ENCODE measurements at places on chromosomes 4 and X.

- DNase-seq: no peak
Measured at GRCh38 chr4:78756137-78756536, 20.0 kb upstream of the BMP2K start.

- DNase-seq: no peak
Measured at GRCh38 chr4:182136201-182136600, 107.0 kb upstream of the TENM3 start.

DNA sequence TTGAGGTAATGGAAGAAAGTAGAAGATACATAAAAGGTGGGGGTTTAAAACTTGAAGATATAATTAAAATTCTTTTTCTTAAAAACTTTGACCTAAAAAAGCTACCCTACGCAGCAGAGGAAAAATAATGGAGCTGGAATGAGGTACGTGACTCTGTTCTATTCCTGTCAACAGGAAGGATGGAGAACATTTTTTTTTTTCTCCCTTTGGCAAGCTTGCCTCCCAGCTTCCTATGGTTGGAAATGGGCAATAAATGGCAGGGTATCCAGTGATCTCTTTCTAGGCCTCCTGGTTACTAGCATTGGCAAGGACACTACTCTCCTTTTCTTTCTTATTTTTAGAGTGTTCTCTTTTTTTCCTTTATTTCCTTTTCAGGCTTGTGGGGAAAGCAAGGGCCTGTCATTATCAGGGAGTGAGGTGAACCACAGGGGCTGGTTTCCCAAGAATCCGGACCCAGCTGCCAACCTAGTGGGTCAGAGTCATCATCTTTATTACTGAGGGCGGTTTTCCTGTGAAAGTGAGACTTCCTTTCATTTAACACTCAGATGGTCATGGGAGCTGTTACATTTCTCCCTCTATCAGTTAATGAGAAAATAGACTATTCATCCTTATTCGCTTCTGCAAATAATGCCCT lies 224.6 kb downstream of the SPRY1 start:
- peak; percentile 16 for DNase-seq

GRCh38 chrX:129782706-129783105 lies 3.0 kb downstream of the SASH3 start:
- DNase-seq: no peak

DNA sequence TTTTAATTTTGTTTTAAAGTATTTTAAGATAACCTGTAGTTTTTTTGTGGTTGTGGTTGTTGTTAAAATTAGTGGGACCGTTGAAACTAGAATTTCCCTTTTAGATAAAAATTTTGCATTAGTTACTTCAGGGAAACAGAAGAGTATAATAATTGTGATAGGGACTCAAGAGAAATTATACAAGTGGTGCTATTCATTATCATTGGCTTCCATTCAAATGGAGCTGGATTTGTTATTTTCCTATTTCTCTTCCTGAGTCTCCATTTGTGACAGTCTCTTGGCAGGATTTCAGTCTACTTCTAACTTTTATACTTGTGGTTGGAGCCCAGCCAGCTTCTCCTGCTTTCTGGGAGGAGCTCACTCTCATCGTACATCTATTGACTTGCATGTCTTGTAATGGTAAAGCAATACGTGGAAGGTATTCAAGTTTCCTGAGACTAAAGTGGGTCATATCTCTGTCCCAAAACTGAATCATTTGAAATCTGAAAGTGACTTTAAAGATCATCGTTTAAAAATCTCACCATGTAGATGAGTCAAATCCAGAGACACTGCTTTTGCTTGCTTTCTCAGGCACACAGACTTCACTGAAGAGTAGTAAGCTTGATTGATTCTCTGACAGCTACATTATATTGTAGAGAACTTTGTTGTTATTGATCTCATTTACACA lies 155.8 kb downstream of the RPA4 start:
- DNase-seq: no peak

- DNase-seq: no peak
Measured at GRCh38 chrX:24777660-24778059, 83.9 kb downstream of the POLA1 start.
